Ascending aorta (tissue), 2 donors: ENCODE measurements at places on chromosomes 13 and 19.
A peak's percentile ranks its signal among the peaks of the same experiment; 100 is the strongest.

DNA sequence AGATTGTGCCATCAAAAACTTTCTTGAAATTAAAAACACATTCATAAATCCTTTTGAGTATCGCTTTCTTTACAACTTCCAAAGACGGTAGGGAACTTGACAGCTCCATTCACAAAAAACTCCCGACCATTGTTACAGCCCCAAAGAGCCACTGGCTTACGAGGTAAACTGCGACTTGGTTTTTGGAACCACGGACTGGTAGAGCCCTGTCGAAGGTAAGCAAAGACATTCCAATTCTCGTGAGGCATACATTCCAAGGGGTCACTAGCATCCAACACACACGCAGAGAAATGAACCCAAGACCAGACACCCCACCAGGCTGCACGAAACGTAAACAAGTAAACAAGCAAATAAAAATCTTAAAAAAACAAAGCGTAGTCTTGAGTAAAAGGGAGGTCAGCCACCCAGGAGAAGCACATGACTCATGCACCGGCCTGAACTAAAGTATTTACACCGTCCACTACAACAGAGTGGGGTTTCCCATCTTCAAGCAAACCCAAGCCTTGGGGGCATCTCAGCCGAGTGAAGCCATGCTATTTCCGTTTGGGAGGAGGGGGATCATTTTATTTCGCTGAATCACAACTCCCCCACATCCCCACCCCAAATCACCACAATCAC is 1.4 kb downstream of the BRD4 start:
- DNase-seq = peak; percentile 76

DNA sequence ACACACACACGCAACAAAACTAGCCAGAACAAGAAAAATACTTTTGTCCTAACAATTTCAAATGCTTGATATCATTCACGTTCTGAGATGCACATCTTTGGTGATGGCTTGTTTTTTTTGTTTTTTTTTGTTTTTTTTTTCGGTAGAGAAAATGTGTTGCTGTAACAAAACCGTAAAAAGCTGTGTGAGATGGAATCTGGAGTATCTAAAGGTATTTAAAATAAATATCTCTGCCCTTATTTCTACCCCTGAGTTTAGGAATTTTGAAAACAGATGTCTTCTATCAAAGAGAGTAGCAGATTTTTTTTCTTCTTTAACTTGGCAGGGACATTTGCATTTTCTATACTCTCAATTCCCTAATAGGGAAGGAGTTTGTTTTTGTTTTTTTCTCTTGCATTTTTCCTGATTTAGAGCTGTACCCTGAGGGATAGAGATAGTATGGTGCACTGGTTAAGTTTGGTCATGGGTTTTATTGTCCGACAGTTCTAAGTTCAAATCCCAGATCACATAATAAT is 446.6 kb downstream of the KLF5 start:
- DNase-seq = no peak

- DNase-seq = no peak
Measured at GRCh38 chr19:51386882-51387520, 773 bp downstream of the LIM2 start.

GRCh38 chr19:27774827-27775226 is 1438.1 kb downstream of the UQCRFS1 start:
- no peak for DNase-seq

DNA sequence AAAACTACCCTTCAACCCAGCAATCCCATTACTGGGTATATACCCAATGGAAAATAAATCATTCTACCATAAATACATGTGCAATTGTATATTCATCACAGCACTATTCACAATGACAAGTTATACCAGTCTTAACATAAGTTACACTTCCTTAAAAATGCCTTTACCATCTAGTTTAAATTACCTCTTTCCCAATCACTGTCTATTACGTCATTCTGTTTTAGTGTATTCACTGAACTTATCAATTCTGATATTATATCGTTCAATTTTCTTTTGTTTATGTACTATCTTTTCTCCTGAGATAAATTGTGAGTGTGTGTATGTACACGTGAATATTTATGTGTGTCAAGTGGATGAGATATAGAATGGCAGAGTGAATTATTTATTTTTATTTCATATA is 1416.8 kb downstream of the OLFM4 start:
- DNase-seq = no peak

DNA sequence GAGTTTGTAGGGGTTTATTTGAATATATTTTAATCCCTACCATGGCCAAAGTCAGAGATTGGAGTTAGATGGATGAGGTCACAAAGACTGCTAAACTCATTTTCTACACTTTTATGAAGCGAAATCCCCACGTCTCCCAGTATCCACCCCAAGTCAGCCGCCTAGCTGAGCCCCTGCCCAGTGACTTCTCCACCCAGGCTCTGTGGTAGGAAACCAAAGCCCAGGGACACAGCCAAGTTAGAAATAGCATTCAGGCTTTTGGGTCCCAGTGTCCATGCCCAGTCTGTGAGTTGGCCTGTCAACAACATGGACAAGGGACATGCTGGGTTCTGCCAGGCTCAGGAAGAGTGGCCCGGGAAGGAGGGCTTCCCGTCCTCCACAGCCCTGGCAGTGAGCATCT is 474.0 kb downstream of the FOXO1 start:
- no peak for DNase-seq

GRCh38 chr13:113342820-113343691 is 20.9 kb downstream of the GRTP1 start:
- no peak for DNase-seq

DNA sequence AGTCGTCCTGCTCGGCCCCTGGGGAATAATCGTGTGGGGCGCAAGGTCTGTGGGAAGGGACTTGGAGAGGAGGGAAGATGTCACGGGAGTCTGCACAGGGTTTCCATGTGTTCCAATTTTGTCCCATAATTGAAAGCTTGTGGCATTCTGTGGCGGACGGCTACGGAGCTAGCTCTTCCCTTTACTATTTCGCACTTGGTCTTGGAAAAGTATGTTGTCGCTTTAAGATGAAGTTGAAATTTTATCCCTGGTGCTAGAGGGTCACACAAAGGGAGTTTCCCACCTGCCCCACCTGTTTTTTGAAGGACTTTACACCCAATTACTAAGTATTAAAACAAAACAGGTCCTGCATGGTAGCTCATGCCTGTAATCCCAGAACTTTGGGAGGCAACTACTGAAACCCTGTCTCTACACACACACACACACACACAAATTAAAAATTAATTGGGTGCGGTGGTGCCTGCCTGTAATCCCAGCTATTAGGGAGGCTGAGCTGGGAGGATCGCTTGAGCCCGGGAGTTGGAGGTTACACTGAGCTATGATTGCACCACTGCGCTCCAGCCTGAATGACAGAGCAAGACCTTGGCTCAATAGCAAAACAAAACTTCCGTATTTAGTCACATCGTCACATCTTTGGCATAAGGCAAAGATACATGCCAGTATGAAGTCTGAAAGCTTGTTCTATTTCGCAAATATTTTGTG is 967 bp upstream of the TPT1 start:
- peak; percentile 88 for DNase-seq

DNA sequence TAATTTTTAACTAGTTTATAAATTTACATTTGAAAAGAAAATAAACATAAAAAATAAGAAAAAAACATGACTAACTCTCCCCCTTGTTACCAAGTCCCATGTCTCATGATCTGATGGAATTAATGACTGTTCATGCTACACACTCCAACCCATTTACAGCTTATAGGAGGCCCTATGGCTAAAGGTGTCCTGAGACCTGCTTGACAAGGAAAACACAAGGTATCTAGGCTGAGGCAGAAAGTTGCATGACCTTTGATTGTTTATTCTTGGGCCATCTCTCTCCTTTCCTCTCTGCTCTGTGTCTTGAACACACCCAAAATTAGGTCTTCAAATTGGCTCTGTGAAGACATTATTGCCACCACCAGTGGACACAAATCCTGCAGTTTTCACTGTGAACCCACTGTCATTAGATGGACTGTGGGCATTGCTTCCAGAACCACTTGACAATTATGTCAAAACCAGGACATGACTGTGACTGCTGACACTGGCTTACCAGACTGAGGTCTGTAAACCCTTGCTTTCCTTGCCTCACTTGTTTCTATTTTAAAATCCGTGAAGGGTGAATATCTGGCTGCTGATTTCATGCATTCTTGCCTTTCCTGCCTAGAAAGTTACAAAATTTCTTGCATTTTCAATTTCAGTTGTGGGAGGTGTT is 386.5 kb upstream of the SPRY2 start:
- no peak for DNase-seq

GRCh38 chr13:113947311-113948033 is 26.4 kb downstream of the C13orf46 start:
- DNase-seq = no peak

- no peak for DNase-seq
Measured at GRCh38 chr13:78325585-78325984, 277.8 kb downstream of the POU4F1 start.

- DNase-seq = no peak
Measured at GRCh38 chr19:7447648-7448047, 41.2 kb downstream of the PEX11G start.

GRCh38 chr13:98678741-98679140 is 73.7 kb downstream of the SLC15A1 start:
- DNase-seq = no peak

- DNase-seq = peak; percentile 46
Measured at GRCh38 chr13:111909971-111910671, 156.8 kb upstream of the SOX1 start.

- DNase-seq = no peak
Measured at GRCh38 chr19:55699221-55699620, 24.2 kb downstream of the EPN1 start.

- DNase-seq = no peak
Measured at GRCh38 chr13:38685431-38685830, 1.4 kb upstream of the FREM2 start.

DNA sequence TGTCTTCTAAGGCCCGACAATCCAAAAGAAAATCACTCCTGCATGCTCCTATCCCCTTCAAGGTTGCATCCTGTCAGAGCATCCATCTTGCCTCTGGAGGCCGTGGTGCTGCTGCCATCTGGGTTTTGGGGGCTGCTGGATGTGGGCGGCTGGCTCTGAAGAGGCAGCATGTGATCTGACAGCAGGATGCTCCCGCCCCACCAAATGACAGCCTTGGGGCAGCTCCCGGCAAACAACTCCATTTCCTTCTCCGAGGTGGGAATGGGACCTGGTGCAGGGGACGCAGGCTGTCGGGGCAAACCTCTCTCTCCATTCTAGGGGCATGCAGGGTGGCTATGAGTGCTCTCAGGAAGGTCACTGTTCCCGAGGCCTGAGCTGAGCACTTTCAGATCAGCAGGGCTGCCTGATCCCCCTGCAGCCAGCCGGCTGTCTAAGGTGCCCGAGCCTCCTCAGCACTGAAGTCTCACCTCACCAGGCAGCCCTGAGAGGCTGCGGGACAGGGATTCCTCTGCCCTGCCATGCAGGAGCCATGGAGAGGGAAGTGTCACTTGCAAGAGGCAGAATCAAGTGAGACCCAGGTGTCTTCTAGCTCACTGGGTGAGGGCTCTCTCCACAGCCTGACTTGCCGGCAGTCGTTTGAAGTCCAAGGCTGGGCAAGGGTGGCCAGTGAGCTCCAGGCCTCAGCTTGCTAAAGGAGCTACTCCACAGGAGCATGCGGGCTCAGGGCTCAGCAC is 28.8 kb downstream of the TSSK6 start:
- DNase-seq = no peak

GRCh38 chr13:27035892-27036235 is 135.7 kb downstream of the USP12 start:
- DNase-seq = no peak

DNA sequence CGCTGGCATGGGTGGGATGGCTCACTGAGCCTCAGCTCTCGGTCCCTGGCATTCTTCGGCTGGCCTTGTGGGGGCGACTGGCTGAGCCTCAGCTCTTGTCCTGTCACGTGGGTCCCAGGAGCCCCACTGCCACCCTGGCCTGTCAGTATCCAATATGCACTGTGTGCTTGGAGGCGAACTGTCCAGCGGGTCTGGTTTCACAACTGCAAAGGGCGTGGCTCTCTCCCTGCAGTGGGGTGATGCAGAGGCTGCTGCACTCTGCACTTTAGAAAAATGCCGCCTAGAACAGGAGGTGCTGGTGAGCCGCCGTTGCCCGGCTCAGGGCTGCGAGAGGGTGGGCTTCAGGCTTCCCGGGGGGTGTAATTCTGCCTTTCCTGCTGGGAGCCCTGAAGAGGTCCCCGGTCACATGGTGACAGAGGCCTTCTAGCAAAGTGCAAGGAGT is 17.0 kb upstream of the TMEM255B start:
- no peak for DNase-seq

- DNase-seq = no peak
Measured at GRCh38 chr19:16297575-16298178, 26.9 kb upstream of the KLF2 start.

GRCh38 chr19:49849433-49850220 is 1.3 kb upstream of the PTOV1 start:
- DNase-seq = no peak

GRCh38 chr13:98664047-98664446 is 87.1 kb upstream of the STK24 start:
- DNase-seq = no peak

GRCh38 chr19:18733196-18733647 is 49.7 kb downstream of the CRTC1 start:
- DNase-seq = no peak

DNA sequence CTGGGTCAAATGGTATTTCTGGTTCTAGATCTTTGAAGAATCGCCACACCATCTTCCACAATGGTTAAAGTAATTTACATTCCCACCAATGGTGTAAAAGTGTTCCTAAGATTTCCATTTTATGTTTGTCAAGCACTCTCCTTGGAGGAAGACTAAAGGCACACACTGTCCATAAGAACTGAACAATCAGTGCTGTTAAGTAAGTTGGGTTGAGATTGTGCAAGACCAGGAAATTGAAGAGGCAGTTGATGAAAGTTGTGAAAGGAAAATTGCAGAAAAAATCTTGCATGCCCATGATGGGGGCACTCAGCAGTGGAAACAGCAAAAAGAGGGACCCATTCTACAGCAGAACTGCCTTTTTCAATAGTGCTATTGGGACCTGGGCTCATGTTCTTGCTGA is 323.6 kb downstream of the DLEU7 start:
- DNase-seq = no peak

DNA sequence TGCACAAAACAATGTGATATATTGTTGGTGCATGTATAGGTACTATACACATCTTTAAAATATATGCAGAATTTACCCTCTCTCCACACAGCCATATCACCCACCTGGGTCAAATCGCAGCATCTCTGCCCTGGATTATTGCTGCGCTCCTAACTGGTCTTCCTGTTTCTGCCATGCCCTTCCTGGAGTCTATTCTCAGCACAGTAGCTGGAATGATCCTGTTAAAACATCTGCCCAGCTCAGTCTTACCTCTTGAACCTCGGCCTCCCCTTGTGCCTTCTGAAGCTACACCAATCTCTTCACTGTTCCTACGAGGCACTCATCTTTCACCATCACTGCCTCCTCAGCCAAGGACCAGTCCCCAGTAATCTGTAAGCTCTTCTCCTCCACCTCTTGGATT is 25.5 kb upstream of the TNFRSF19 start:
- no peak for DNase-seq

DNA sequence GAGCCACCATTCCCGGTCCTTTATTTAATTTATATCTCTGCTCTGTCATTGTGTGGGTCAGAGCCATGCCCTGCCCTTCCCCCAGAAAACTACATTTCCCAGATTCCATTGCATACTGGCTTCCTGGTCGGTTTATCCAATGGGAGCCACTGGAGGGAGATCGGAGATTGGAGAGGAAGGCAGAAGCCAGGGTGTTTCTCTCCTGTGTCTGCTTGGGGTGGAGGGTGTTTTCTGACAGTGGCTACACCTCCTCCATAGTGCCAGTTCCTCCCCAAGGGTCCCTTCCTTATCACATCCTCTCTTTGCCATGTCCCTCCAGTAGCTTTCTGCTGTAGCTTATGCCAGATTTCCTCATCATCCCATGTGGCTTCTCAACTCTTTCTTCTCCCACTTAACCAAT is 19.0 kb downstream of the OLFM2 start:
- no peak for DNase-seq
